ENCODE measurements at places on chromosomes 16 and 17.
A peak's percentile ranks its signal among the peaks of the same experiment; 100 is the strongest.

DNA sequence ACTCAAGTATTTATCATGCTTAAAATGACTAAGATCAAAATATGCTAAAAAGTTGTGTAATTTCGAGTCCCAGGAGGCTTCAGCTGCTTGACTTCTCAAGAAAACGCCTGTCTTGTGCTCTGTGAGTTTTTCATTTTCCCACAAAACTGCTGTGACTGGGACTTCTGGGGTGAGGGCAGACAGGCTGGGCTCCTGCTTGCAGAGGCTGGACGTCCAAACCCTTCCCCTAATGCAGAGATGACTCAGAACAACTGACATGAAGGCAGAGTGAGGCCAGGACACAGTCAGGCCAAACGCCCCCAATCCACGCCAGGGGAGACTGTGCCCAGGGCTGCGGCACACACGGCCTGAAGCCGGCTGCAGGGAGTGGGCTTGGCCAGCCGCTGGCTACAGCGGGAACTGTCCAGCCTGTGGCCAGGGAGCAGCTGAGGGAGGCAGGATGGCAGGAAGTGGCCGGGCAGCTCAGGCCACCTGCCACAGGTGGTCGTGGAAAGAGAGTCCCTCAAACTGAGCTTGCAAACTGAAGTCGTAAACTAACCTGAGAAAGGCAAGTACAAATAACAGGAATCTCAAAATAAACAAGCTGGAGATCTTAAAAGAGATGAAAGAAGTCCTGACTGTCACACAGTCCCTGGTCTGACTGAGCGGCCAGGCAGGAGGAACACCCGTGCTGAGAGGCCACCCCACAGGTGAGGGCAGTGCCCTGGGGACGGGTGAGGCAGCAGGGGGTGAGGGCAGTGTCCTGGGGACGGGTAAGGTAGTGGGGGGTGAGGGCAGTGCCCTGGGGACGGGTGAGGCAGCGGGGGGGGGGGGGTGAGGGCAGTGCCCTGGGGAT is 21.3 kb upstream of the HEXD start:
- no peak for DNase-seq

- DNase-seq, result no peak
Measured at GRCh38 chr17:58507123-58507634, 7.3 kb downstream of the MTMR4 start.

DNA sequence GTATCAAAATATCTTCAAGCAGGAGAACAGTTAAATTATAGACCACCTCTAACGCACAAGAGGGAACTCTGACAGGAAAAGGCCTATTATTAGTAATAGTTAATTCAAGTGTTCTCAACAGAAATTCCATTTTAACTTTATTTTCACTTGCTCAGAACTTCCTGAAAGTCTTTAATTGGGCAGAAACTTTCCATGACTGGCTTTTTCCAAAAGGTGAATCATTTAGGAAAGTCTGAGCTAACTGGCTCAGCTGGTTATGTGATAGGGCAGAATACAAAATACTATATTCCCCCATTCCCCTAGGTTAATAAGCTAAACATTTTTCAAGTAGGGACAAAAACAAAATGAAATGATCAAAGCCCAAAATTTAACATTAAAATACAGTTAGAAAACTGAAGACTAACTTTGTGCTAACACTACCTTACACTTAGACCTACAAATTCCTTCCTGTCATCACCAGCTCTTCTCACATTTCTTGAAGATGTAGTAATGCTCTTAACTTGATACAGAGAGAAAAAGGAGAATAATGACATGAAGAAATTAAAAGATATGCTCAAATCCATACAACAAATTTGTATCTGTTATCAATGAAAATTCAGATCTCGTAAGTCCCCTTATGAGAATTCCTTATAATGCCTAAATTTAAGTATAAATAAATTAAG is 31.0 kb downstream of the CFDP1 start:
- no peak for DNase-seq

- no peak for DNase-seq
Measured at GRCh38 chr17:9468532-9468931, 107.1 kb downstream of the STX8 start.

GRCh38 chr17:7846063-7846735 is 8.7 kb upstream of the TMEM88 start:
- no peak for DNase-seq

GRCh38 chr17:77677630-77678029 is 280.9 kb upstream of the TNRC6C start:
- DNase-seq, result no peak

DNA sequence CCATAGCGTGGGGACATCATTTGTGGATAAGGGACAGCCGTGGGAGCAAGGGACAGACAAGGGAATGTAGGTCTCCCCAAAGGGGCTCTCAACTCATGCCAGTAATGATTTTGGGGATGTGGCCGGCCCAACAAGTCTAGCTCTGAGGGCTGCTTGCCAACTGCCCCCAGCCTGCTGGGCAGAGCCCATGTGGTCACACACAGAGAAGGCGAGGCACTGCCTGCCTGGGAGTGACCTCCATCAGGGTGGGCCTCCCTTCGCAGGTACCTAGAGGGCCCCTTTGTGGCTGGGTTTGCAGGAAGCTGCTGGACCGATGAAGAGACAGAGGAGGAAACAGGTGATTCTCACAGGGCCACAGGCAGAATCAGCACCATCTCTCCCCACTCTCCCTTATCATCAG is 177.1 kb downstream of the C16orf78 start:
- DNase-seq, result no peak

- DNase-seq, result no peak
Measured at GRCh38 chr17:32943647-32944191, 15.8 kb downstream of the TMEM98 start.

DNA sequence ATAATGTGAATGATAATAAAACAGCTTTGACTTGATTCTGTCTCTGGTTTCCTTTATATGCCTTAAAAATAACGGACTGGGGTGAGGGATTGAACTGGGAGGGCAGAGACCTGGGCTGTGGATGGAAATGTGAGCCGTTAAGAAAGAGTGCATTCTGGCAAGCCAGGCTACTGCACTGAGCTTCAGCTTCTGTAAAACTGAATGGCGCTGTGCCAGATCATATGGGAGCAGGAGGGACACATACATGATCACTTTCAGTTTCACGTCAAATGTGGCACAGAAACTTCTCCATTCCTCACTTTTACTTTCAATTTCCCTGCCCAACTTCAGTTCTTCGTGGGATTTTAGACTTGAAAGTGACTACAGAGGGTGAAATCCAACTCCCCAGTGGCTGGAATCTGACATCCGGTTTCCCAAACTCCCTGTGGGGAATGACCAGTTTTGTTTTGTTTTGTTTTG is 1.1 kb downstream of the MT2A start:
- peak; percentile 66 for DNase-seq

GRCh38 chr16:72977127-72977526 is 70.8 kb downstream of the ZFHX3 start:
- DNase-seq, result no peak

DNA sequence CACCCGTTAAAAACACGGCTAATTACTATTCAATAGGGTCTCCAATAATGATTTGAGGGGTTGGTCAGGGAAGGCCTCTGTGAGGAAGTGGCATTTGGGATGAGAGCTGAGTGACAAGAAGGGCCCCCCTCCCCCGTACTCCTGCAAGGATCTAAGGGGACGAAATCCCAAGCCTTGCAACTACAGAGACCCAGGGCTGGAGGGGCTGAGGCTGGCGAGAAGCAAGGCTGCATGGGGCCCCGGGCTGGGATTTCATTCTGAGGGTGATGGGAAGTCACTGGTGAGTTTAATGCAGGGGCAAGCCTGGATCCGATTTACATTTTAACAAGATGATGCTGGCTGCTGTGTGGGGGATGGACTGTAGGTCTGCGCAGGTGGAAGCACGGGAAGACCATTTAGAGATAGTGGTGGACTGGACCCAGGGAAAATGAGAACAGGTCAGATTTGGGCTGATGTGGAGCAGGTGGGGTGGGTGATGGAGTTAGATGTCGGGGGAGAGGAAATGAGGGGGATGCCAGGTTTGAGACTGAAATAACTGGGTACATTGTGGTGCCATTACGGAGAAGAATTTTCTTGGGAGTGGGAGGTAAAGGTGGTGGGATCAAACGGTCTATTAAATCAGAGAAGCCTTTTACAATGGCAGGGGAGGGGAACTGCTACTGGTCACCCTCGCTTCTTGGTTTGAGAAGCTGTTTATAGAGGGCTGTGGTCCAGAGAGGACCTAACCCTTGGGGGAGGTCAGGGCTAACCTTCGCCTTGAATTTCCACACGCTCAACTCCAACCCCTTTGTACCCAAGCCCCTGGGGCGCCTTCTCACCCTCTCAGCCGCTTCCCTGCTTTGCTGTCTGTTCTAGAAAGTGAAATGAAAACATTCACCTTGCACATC is 932 bp upstream of the MYBBP1A start:
- DNase-seq, result no peak

GRCh38 chr17:27532269-27533263 is 76.3 kb downstream of the KSR1 start:
- no peak for DNase-seq

GRCh38 chr17:7018331-7018964 is 4.4 kb upstream of the BCL6B start:
- no peak for DNase-seq

DNA sequence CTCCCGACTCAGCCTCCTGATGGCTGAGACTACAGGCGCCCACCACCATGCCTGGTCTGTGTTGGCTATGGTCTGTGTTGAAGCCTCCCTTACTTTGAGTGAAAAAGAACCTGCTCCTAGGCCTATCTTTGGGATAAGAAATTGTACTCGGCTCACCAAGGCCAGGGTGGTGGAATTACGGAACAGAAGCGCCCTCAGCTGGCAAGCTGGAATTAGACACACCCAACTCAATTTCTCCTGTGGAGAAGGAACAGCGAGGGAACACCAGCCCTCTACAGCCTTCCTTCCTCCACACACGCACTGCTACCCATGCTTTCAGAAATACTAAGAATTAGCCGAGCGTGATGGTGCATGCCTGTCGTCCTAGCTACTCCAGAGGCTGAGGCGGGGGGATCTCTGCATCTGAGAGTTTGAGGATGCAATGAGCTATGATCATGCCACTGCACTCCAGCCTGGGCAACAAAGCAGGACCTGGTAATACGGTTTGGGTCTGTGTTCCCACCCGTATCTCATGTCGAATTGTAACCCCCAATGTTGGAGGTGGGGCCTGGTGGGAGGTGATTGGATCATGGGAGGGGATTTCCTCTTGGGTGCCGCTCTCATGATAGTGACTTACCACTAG is 40.1 kb upstream of the RBBP6 start:
- no peak for DNase-seq

GRCh38 chr16:66551788-66552285 is 539 bp upstream of the CKLF start:
- DNase-seq, result no peak

DNA sequence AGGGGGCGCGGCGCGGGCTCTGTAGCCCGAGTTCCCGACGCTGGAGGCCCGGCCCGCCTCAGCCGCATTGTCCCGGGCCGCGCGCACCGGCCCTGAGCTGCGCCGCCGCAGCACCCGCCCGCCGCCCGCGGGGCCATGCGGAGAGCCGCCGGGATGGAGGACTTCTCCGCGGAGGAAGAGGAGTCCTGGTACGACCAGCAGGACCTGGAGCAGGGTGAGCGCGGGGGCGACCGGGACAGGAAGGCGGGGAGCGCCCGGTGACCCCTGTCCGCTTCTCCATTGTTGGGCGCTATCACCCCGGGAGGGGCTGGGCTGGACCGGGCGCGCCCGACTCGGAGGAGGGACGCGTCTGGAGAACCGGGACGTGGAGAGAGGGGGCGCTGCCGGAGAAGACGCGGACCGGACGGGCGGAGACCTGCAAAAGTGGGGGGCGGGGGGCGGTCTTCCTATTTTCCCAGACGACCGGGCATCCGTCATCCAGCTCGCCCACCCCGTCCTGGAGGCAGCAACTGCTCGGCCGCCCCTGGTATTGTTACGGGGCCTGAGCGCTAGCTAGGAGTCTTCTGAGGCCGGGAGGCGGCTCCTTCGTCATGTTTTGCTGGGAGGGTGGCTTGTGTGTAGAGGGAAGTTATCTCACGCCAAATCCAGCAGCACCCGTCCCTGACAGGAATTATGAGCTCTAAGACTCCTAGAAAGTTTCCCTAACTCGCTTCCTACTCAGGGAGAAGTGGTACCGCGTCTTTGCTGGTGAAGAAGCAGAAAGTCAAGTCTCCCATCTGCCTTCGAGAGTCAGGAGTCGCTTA is 678 bp downstream of the CDR2L start:
- DNase-seq, result no peak

DNA sequence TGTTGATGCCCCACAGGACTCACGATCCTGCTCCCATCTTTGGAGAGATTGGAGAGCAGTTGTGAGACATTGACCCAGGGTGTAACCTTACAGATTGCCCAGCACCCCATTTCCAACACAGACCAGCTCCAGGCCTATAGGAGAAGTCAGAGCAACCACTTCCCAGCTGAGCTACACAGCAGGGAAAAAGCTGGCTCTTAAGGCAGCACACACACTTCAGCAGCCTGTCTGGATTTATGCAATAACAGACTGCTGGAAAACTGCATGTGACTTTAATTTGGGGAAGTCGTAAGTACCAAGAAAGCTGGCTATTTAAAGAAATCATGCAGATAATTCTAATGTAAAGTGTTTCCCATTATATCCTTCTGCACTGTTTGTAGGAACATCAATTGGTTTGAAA is 30.8 kb downstream of the NOG start:
- DNase-seq, result no peak

DNA sequence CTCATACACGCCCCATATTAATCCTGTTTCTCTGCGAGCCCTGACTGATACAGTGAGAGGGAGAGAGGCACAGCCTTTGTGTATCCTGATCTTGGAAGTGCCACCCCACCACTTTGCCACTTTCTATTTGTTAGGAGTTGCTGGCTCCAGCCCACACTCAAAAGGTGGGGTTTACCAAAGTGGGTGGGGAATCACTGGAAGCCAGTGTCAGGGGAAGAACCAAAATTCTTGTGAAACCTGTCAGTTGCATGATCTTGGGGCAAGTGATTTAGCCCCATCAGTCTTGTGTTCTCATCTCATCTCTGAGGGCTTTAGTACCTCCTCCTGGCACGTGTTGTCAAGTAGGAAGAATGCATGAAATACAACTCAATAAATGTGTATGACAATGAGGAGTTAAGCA is 119.5 kb downstream of the SOX9 start:
- no peak for DNase-seq

DNA sequence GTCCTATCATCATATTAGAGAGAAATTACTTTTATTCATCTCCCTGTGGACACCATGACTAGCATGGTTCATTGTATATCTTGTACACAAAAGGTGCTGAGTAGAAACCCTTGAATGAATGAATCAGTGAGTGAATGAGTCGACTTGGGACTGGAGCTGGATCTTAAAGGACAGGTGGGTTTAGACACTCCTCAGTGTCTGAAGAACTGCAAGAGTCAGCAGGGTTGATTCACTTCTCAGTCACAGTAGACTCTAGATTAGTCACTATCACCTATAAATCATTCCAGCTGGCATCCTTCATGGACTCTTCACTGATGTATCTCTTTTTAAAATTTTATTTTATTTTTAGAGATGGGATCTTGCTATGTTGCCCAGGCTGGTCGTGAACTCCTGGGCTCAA is 30.1 kb upstream of the PMFBP1 start:
- DNase-seq, result no peak

DNA sequence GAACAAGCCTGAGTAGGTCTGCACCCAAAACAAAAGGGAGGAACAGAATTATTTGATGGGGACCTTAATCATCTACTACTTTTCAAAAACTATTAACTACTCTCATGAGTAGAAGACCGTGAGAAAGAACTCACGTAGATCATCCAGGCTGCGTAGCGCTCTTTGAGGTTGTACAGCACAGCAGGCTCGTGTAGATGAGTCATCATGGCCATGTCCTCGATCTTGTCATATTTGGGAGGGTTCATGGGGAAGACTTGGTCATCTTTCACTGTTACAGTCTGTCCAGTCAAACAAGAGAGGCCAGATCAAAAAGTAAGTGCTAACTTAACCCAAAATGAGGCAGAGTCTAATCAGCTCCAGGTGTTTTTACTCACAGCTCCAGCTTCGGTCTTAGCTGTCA is 2.3 kb downstream of the MYH1 start:
- no peak for DNase-seq

All from stimulated activated CD8-positive, alpha-beta memory T cell treated with anti-CD3 and anti-CD28 coated beads, Interleukin-7, amount 100 ng/mL, for 4 hours (primary cell).